ENCODE measurements at places on chromosomes 1 and 21. TPM values are rescaled to one million over a fixed set of nuclear protein-coding genes. Genes with fewer than 3 reads are reported as not detected.

DNA sequence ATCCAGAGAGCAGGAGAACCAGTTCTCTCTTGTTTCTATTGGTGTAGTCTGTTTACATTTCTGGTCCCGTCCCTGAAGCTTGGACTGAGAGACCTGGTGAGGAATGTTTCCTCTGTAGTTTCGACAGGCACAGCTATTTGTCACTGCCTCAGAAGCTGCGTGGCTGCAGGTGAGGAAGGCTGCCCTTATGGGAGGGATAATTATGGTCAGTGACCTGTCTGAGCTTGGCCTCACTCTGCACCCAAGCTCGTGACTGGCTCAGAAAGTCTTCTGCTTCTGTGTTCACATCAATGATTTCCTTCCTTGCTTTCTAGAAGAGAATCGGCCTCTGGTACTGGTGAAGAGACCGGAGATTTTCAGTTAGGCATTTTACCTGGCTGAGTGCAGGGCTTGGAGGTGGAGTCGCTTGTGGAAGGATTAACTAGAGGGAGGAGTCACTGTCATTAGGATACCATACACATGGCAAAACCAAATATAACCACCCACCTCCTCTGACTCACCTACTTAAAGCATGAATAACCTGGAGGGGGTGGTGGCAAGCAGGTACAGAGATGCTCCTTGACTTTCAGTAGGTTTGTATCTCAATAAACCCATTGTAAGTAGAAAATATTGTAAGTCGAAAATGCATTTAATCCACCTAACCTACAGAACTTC, 19.9 kb upstream of the WDR26 start:
- DNase-seq: peak; percentile 70

GRCh38 chr1:18320051-18320450, 160.7 kb upstream of the KLHDC7A start:
- no peak for DNase-seq

The PTPN7 gene
- 3.2 TPM for polyA plus RNA-seq

The ASTN1 gene
- not detected for polyA plus RNA-seq

The TLCD4 gene
- 1.9 TPM for polyA plus RNA-seq
